ENCODE measurements at places on chromosomes 7 and 10.

DNA sequence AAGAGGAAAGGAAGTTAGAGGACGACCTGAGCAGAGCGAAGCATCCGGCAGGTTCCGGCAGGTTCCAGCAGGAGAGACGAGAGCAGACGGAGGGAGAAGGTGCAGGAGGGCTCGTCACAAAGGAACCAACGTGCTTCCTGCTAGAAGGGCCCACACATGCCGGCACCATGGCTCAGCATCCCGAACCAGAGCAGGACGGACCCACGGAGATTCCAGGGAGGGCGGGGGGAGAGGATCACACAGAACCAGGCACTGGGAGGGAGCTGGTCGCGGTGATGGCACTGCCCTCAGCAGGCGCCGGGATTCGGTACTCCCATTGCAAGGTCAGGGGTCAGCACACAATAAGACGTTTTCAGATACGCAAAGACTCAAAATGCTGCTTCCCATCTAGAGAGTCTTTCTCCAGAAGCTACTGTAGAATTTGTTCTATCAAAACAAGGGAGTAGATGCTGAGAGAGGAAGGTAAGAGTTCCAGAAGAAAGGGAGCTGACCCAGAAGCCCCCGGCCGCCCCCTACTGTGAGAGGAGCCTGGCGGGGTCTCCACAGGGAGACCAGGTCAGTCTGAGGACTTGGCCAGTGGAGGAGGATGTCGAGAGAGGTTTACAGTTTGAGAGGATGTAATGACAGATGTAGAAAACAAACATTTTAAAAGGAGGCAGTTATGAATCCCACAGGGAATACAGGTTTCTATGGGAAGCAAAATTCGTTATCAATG is 23.6 kb upstream of the PWWP2B start:
- no peak for DNase-seq

DNA sequence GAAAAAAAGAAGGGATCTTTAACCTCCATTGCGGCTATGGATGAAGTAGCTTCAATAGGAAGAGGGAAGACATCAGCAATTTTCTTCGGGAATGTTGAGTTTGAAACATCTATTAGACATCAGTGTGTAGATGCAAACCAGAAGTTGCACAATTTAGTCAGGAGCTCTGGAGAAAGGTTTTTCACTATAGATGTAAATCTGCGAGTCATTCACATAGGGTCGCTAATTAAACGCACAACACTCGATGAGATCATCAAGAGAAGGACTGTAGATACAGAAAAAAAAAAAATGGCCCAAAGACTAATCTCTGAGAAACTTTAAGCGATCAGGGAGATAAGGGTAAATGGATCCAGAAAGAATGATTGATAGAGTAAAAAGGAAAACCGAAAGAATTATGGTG is 61.7 kb upstream of the TES start:
- DNase-seq: no peak

GRCh38 chr7:92072708-92073107 is 61.6 kb downstream of the CYP51A1 start:
- no peak for DNase-seq

DNA sequence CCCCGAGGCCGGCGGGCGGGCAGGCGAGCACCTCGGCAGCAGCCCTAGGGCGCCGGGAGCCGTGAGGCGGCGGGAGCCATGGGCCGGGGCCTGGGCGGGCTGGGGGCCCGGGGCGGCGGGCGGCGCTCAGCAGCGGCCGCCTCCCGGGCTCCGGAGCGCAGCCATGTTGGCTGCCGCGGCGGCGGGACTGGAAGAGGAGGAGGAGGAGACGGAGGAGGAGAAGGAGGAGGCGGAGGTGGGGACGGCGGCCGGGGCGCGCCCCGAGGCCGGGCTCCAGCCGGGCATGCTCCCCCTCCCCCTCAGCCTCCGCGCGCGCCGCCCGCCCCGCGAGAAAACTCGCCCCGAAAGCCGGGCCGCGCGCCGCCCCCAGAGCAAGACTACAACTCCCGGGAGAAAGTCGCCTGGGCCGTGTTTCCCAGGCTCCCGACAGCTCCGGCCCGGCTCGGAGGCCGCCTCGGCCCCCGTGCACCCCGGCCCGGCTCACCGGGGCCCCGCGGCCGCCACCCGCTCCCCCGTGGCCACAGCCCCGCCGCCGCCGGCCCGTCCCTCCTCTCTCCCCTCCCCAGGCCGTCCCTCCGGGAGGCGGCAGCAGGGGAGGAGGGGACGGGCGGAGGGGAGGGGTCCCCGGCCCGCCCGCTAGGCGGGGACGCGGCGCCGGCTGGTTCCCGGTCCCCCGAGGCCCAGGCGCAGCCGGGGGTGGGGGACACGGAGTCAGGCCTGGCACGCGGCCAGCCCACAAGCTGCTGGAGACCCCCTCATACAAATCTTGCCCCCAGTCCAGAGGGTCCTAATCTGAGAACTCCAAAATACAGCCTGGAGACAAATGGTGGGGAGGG is at the start of gene DLG5:
Gene DLG5, minus strand, starts transcription at position 190 of the 836 bp plus-strand sequence. CDS start 235 bp downstream, outside the sequence.
- peak; percentile 10 for DNase-seq

DNA sequence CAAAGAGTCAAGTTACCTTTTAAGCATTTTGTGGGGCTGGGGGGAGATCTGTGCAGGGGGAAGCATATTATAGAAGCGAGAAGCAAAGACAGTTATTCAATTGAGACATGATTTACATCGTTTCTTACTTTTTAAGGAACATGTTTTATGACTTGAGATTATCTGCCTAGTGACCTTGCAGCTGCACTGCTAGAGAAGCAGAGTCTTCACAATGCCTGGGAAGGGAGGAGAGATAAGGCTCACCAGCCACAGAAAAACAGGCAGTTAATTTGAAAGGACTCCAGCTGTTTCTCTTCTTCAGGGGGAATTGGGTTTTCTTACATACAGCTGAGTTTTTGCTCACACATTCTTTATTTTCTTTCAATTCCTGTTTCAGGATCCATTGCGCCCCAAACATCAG is 31.0 kb downstream of the PHYH start:
- no peak for DNase-seq

DNA sequence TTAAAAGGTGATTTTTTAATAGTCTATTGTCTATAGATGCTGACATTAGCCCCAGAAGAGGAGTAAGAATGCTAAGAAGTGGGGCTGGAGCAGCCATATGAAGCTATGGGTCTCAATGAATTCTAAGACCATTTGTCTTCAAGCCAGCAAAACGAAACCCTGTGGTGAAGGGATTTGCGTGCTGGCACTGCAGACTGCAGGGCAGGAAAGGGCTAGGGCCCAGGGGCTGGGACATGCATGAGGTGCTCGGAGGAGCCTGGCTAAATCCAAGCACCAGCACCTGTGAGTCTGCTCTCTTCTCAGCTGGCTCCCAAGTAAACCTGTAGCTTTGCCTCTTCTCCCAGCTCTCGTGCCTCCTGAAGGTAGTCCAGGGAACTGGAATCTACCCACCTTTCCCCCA is 1.3 kb upstream of the NDST2 start:
- DNase-seq: no peak

DNA sequence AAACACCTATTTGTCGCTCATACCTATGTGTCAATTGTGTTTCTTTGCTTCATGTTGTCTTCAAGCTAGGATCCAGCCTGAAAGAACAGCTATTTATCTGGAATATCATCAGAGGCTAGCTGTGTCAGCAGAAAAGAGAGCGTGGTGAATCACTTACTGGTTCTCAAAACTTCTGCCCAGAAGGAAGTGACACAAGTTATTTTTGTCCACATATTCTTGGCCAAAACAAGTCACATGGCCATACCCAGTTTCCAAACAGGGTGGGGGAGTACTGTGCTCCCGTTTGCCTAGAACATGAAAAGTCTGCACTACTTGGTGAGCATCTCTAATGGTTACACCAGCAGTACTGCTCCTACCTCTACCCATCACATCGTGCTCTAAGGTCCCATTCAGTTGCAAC is 160.9 kb upstream of the CSTF2T start:
- no peak for DNase-seq

DNA sequence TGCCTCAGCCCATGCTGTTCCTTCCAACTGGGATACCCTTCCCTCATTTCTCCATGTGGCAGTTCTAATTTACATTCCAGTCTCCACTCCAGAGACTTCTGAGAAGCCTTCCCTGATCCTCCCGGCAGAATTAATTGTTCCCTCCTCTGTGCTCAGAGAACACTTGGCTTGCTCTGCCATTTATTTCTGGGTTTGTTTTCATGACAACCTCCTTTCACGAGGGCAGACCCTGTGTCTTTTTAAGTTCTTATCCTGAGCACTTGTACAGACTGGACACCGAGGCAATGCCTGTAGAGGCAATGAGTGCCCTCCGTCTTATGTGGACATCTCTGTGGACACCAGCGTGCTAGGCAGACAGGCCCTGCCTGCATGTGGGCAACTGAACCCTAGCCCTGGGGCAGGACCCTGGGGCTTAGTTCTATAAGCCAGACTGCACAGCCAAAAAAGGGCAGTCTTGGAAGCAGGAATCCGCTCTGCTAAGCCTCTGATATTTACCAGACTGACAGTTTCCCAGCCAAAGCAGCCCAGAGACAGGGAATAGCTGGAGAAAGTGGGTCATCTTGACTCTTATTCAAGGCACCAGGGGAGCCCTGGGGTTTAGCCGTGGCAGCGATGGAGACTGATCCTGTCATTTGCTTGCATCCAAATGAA is 474.0 kb downstream of the RPS24 start:
- no peak for DNase-seq

GRCh38 chr7:158728911-158729645 is 24.5 kb upstream of the NCAPG2 start:
- no peak for DNase-seq

DNA sequence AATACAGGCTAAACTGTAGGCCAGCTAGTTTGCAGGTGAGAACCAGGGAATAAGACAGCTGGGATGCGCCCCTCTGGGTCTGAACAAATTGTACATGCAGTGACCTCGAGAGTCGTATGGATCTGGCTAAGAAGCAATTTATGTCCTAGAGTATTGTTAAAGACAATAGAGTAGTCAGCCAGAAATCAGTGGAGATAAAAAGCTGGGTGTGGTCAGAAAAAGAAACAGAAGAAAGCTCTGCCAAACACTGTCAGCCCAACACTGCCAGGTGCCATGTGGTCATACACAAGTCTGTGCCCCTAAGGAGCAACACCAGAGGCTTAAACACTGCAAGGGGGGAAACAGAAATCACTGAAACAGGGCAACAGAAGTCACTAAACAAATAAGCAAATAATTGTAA is 62.2 kb downstream of the CNOT4 start:
- DNase-seq: no peak

DNA sequence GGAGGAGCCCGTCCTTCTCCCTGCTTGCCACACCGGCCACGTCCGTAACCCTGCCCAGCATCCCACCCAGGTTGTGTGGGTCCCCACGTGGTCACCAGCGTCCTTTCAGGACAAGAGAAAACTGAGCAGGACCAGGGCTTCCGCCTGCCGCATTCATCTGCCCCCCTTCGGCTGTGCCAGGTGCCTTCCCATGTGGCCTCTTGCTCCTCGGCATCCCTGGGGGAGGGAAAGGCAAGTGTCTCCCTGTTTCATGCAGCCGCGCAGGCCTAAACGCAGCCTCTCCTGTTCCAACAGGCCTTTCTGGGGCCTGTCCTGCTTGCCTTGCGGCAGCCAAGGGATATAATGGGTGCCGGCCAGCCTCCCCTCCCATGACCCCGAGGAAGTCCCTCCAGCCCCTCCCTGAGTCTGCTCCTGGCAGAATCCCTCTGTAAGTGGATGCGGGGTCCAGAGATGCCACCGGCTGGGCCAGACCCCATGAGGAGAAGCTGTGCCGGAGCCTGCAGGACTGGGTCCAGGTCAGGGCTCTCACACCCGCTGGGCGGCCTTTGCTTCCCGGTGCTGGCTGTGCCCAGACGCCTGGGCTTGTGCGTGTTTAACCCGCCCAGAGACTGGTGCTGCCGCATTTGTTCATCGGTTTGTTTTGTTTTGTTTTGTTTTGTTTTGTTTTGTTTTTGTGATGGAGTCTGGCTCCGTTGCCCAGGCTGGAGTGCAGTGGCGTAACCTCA is 23.1 kb downstream of the SHH start:
- no peak for DNase-seq

Measured in stimulated activated CD4-positive, alpha-beta T cell treated with anti-CD3 and anti-CD28 coated beads, Interleukin-1b, Interleukin-23, amount 100 ng/mL, for 48 hours (primary cell).